Inflammatory macrophage (primary cell): ENCODE measurements at places on chromosomes 2 and 18.

DNA sequence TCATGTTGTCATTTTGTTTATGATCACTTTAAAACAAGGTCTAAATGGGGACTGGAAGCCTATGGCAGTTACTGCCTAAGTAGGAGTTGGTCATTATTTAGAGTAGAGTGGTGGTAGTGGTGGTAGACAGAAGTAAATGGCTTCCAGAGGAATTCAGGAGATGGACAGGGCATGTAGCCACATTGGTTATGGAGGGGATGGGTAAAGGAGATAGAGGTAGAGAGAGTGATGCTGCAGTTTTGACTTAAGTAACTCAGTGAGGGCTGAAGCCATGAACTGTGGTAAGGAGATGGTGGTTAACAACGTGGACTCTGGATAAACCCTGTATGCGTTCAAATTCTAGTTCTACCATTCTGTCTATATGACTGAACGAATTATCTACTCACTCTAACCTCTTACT, 61.6 kb upstream of the NOSTRIN start:
- no peak for DNase-seq

GRCh38 chr2:134943540-134943939, 24.9 kb downstream of the CCNT2 start:
- peak; percentile 79 for DNase-seq

DNA sequence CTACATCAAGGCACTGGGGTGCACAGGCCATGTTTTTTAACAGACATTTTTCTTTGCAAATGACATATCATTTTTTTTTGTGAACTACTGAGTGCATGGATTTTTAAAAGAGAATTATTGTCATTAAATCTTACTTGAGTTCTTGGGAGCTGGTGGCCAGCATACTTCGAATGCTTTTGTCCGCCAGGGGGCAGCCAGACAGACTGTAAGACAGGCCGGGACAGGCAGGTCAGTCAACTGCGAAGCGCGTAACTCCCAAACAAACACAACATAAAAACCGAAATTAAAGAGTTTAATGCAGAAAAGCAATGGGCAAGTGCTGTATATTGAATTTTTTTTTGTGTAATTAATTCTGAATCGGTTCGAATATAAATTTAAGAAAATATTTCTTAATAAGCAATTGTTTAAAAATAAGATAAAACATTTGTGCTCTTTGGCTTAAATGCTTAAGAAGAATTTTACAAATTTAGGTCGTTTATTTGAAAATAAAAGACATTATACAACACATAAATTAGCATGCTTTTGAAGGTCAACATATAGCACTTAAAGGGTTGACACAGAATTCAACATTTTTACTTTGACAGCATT, 142.2 kb upstream of the PXDN start:
- DNase-seq, result peak; percentile 61

DNA sequence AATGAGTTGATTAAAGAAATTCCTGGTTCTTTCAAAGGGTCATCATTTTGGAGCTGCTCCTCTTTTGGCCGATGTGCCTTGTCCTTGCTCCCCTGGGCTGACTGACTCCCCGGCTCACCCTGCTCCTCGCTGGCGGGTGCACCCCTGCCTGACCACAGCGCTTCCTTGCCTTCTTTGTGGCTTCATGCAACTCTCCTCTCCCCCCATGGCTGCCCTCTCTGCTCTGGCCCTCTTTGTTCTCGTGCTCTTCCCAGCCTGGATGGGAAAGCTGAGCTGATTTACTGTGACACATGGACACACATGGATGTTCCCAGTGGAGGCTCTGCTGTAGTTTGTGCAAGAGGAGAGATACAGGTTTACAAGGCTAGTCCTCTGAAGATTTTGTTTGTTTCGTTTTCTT, 234.6 kb downstream of the HAUS1 start:
- DNase-seq, result no peak

DNA sequence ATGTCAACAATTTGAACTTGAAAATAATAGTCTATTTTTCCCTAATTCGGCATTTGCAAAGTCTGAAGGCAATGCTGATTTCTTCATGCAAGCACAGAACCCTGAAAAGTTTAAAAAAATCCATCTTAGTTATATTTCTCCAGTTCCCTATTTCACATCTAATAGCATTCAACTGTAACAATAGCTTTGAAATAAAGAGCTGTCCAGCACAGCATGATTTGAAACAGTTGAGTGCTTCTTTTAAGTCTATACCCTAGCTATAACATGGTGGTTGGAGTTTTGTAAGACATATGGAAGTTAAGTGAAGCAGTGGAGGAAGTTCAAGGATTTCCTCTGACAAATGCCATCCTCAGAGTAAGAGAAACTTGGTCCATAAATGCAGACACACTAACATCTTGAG, 691.9 kb downstream of the ERBB4 start:
- no peak for DNase-seq

DNA sequence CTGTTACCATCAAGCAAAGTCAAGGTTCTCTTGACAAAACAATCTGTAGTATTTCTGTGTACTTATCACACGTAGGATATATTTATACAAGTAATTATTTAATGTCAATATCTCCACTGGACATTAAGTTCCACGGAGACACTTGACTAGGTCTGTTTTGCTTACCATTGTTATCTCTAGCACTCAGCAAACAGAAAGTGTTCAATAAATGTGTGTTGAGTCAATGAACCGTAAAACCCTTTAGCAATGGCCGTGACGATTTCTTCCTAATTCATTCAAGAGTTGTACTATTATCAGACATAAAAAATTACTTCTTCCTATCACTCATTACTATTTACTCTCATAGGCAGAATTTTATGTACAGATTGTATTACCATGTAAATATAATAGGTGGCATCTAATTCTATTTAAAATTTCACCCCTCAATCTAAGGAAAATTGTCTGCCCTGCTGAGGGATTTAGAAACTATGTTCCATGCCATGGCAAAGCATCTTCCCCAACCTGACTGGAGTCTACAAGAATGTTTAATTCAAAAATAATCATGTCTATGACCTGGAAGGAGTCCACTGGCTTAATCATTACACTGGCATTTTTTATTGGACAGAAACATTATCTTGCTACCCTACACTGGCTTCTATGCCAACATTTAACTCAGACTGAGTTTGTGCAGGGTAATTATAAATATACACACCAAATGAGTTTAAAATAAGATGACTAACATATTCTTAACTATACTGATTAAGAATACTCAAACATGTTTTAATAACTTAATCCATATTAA, 301.9 kb downstream of the ZEB2 start:
- no peak for DNase-seq

DNA sequence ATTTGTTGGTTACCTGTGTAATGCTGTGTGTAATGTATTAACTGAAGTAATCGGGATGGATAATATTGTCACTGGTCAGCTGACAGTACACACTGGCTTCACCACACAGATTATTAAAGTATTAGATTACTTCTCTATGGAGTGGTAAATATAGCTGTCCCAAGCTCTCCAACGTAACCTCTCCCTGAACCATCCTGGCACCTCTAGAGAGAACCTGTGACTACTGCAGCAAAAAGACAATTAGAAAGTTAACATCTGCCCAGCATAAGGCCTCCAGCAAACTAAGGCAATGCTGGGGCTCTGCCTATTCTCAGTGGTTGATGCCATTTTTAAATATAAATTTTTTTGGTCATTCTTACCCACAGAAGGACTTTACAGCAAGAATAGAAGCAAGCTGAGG, 351.3 kb downstream of the GPD2 start:
- no peak for DNase-seq

DNA sequence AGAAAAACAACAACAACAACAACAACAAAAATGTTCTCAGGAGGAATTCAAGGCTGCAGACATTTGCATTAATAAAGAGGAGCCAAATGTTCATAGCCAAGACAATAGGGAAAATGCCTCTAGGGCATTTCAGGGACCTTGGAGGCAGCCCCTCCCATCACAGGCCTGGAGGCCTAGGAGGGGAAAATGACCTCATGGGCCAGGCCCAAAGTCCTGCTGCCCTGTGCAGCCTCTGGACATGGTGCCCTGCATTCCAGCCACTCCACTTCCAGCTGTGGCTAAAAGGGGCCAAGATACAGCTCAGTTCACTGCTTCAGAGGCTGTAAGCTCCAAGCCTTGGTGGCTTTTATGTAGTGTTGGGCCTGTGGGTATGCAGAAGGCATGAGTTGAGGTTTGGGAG, 314.5 kb downstream of the CYRIA start:
- DNase-seq, result no peak

- no peak for DNase-seq
Observed at GRCh38 chr2:143905587-143905986, 614.3 kb downstream of the ZEB2 start.

DNA sequence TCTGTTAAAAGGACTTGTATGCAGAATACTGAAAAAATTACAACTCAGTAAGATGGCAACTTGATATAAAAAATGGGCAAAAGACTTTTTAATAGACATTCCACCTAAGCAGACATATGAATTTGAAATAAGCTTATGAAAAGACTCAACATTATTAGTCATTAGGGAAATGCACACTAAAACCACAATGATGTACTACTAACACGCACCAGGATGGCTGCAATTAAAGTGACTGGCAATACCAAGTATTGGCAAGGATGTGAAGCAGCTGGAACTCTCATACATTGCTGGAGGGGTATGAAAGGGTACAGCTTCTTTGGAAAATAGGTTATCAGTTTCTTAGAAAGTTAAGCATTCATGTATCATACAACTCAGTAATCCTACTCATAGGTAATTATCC, 3.2 kb upstream of the ENOSF1 start:
- DNase-seq, result no peak

DNA sequence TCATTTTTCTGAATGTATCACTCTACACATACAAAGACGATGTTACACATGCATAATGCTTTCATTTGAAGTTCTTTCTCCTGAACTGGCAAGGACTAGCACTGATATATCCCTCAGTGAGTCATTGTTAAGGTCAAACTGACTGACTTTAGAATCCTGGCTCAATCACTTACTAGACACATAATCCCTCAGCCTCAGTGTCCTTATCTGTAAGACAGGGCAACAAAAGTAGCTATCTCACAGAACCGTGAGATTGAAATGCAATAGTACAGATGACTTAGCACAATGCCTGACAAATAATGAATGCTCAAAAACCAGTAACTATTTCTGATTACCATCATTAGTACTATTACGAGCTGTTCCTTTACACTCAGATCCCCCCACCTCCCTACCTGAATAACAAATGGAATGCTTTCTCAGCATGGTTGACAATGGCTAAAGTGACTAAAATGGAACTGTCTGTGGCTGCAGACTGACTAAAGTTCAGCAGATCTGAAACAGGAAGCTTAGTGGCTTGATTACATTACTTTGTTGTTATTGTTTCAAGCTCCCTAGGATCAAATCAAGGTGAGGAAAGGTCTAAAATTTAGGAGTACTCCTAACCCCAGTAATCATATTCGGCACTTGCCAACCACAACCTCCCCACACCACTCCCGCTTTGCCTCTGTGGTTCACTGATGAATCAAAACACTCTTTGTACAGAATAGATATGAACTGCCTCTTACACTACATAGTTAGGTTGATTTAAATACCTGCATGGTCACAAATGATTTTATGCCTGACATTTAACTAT, 35.8 kb upstream of the CACNB4 start:
- no peak for DNase-seq

DNA sequence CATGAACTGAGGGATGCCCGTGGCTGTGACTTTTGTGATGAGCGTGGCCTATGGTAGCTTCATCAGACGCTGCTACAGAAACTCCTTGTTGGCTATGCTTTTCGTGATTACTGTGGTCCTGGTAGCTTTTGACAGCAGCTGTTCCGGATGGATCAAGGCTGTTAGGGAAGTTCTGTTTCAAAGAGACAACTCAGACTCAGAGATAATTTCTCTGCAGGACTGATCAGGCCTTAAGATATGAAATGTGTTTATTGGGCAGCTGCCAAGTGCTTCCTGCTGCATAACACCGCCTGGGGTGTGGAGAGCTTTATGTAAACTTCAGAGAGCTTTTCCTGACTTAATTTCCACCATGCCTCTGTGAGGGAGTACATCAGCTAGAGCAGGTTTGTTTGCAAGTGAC, 243.8 kb downstream of the TSN start:
- DNase-seq, result no peak

DNA sequence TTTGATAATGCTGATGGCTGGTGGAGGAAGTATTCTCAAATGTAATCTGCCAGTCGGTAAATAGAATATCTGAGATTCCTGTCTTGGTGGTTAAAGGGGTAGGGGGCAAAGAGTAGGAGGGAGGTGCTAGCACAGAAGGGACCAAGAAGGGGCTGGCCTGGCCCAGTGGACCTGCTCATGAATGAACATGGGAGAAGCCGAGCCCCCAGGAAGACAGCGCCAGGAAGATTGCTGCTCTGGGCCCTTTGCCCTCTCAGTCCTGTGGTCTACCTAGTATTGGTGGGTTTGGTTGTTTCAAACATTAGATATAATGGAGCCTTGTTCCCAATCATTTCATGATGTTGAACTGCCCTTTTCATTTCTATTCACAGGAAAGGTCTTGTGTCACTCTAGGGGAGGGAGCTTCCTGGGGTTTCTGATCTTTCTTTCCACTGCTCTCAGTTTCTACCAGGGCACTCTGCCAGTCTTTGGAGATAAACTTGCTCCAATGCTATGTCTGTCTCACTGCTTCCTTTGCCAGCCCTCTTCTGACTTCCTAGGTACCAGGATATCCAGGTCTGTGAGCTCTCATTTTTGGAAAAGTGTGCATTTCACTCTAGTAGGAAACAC, 5.3 kb upstream of the MOCOS start:
- DNase-seq, result no peak

DNA sequence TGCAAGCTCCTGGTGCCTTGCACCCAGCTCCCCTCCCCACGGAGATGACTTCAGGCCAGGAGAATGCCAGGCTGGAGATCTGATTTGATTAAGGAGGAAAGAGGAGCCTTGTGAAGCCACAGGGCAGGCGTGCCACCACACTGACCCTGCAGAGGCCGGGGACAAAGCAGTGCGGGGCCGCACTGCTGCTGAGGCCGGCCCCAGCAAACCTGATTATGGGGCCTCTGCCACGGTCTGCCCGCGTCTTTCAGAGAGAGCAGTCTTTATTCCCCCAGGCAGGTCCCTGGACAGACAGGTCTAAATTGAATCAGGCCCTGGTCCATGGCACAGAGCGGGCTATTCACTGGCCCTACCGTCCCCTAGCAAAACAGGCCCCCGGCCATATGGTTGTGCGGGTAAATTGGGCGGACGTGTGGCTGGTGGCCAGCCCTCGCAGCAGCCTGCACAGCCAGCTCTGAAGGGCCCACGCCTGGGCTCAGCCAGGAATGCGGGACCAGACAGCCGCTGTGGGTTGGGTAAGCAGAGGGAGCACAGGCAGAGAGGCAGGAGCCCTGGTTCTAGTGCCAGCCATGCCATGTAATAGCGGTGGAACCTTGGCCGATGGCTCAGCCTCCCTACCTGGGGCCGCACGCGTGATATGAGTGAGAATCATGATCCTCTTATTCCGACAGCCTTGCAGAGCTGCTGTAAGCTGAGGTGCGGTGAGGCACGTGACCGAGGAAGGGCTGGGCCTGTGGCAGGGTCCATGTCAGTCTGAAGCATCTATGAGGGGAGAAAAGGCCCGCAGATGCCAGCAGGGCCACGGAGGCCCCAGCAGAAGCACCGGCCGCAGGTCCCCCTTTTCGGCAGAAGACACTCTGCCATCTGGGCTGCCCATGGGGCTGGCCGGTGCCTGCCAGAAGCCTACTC, 97.3 kb upstream of the MYCN start:
- DNase-seq, result no peak

- no peak for DNase-seq
Observed at GRCh38 chr18:49112031-49112430, 161.3 kb upstream of the SMAD7 start.
